Kidney (tissue), 22 donors: ENCODE measurements at places on chromosomes 5 and 9. TPM values are rescaled to one million over a fixed set of nuclear protein-coding genes. Genes with fewer than 3 reads are reported as not detected.

Gene NPR3
- 33.7 TPM for polyA plus RNA-seq

Gene SPINK7
- polyA plus RNA-seq: 1.8 TPM

Gene KCNMB1
- 2.1 TPM for polyA plus RNA-seq

Gene CCDC152
- polyA plus RNA-seq: 0.15 TPM

Gene CDC20B
- polyA plus RNA-seq: 0.88 TPM

Gene GPRIN1
- polyA plus RNA-seq: 0.45 TPM

Gene WASHC1
- 16.6 TPM for polyA plus RNA-seq
